ENCODE measurements at places on chromosomes 6 and 20.

DNA sequence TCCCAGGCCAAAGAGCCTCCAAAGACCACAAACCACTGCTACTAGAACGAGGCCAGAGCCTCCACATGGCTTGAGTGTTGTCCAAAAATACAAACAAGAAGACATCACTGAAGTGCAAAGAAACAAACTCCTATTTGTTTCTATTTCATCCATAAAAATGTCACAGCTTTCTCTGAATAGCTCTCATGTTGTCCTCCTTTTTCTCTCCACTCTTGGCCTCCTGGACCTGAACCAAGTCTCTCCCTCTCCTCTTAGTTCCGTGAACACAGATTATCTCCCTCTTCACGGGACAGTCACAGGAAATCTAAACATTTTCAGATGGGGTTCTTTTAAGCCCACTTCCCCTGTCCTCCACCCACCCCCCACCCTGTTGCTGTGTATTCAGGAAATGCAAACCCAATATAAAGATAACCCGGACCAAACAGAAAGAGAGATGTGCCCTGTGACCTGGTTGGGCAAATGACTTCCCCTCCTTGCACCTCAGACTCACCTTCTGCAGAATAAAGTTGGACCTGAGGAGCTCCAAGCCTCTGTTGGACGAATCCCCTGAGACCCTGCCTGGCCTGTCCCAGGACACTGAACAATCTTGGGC lies 75.8 kb upstream of the MRPS10 start:
- H3K4me1 ChIP-seq = peaks cover 76% of the 10 kb centered on the region
- no peak for DNase-seq
- no peaks in the 10 kb centered on the region for H3K27me3 ChIP-seq

GRCh38 chr6:154496793-154497517 lies 13.5 kb downstream of the CNKSR3 start:
- no peak overlapping the region for H3K4me3 ChIP-seq
- H3K27ac ChIP-seq = no peak overlapping the region
- peaks cover 3% of the 10 kb centered on the region for H3K36me3 ChIP-seq

- no peaks in the 10 kb centered on the region for H3K27me3 ChIP-seq
- peaks cover 24% of the 10 kb centered on the region for H3K36me3 ChIP-seq
- peak overlapping the region; percentile 87 for H3K27ac ChIP-seq
These were observed 1.6 kb downstream of the MAP1LC3A start for GRCh38 chr20:34560141-34560523.

DNA sequence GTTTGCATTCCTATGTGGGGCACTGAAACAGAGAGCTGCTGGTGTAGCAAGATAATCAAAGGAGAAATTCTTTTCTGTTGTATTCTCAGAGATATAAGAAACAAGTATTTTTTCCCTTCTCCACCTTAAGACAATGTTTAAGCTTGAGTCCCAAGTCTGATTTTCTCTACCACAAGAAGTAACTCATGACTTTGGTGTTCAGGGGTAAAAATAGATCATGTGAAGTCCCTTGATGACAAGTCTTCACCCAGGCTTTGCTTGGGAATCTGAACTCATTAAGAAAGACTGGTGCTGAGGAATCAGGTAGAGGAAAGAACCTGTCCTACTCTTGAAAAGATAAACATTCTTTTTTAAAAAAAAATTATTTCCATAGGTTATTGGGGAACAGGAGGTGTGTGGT lies 205.6 kb downstream of the ALDH8A1 start:
- H3K4me3 ChIP-seq = no peak overlapping the region
- DNase-seq = no peak
- H3K27ac ChIP-seq = no peak overlapping the region
- no peaks in the 10 kb centered on the region for H3K36me3 ChIP-seq
- peaks cover 19% of the 10 kb centered on the region for H3K27me3 ChIP-seq
